Retina (tissue), 1 donor: ENCODE measurements at places on chromosomes 6 and 20.
A peak's percentile ranks its signal among the peaks of the same experiment; 100 is the strongest.

DNA sequence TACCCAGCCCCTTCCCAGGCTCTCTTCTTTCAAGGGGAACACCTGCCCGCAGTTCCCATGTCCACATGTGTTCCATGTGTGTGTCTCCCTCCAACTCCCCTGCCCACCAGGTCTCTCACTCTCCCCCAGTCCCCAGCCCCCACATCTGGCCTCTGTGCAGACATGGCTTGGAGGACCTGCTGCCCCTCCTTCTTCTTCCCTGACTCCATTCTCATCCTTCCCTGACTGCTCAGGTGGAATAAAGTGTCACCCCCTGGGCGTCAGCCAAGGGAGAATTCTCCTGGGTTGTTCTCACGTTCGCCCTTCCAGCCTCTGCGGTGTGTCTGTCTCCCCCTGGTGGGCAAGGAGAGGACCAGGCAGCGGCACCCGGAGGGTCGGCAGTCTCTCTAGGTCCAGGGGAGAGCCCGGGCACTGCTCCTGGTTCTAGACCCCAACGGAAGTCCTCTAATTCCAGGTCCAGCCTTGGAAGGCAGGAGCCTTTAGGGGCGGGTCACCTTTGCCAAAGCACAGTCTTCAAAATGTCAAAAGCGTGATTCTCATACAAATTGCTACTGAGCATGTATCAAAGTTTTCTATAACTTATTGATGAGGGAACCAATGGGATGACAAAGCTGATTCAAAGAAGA, 50.5 kb downstream of the EBF4 start:
- peak; percentile 79 for DNase-seq

DNA sequence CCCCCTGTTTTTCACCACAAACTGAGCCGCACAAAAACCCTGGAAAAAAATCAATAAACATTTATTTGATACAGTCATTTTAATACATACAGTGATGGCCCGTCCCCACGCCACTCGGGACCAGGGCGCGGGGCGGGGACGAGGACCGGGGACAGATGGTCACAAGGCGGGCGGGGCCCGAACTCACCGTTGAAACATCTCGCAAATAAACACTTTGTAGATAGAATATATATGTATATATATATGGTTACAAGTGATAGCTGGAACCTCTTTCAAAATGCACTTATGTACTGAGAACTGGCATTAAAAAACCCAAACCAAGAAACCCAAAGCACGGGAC, 418 bp upstream of the UCKL1 start:
- no peak for DNase-seq

GRCh38 chr6:138239774-138240173, 21.5 kb upstream of the PBOV1 start:
- no peak for DNase-seq

- DNase-seq, result no peak
Observed at GRCh38 chr20:6680441-6680840, 87.0 kb upstream of the BMP2 start.

GRCh38 chr6:26411751-26412150, 9.7 kb downstream of the BTN3A1 start:
- DNase-seq, result no peak

DNA sequence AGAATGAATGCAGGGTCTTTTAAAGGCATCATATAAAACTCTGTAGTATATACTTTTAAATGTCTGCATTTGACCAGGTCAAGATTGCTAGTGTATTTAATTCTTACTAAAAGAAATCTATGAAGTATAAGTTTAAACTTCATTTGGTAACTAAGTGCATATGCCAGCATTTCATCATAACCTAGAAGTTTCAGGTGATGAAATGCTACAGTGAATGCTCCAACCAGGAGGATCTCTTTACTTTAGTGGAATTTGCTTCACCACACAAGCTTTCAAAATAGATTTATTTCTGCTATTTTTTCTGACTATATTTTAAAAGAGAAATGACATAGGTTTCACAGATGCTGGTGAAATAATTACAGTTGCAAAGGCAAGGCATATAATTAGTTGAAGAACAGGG, 141.9 kb downstream of the HIVEP2 start:
- no peak for DNase-seq

- no peak for DNase-seq
Observed at GRCh38 chr20:64116016-64116415, 8.7 kb upstream of the NPBWR2 start.

- DNase-seq, result no peak
Observed at GRCh38 chr20:19855416-19855815, 97.4 kb downstream of the RIN2 start.

DNA sequence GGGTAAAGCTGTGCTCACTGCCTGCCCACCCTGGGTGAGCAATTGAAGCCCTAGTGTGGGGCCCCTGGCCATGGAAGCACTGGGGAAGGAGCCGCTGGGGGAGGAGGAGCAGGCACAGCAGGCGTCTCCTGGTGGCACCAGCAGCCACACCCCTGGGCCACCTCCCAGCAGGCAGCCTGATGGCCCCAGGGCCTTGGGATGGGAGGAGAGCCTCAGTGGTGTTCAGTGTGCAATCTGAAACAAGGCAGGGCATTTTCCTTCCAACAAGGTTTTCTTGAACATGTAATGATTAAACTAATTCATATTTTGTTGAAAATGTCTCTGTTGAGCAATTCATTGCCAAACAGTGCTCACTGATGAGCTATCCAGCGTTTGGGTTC, 151.0 kb downstream of the ZDHHC14 start:
- DNase-seq, result no peak

DNA sequence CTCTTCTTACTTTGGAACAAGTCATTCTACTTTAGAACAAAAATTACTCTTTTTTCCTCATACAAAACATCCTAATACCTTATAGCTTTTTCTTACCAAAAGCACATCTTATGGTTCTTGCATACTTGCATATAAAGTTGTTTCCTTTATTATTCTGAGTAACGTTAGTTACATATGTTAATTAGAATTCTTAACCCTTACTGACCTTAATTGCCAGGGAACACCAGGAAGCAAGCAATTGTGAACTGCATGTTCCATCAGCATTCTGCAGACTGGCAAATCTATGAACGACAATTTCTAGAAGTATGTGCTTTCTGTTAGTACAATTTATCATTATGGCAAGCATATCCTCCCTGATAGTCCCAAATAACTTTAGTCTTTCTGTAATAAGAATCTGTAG, 831.0 kb downstream of the C6orf118 start:
- DNase-seq, result no peak

- peak; percentile 51 for DNase-seq
Observed at GRCh38 chr6:117555882-117556498, 46.3 kb downstream of the GOPC start.

DNA sequence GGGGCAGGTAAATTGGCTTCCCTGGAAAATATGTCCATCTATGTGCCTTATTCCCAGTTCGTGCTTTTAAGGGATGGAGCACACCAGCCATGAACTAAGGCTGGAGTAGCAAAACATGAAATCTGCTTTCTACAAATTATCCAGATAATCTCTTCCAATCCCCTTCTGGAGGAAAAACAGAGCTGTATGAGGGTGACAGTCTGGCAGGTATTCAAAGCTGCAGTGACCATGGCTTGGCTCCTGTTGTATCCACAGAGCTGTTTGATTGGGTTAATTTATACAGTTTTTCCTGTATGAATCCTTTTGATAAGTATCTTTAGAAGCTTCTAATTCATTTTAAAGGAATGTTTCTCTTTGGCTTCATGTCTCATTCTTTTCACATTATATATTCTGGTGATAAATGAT, 144.4 kb downstream of the AIG1 start:
- no peak for DNase-seq

DNA sequence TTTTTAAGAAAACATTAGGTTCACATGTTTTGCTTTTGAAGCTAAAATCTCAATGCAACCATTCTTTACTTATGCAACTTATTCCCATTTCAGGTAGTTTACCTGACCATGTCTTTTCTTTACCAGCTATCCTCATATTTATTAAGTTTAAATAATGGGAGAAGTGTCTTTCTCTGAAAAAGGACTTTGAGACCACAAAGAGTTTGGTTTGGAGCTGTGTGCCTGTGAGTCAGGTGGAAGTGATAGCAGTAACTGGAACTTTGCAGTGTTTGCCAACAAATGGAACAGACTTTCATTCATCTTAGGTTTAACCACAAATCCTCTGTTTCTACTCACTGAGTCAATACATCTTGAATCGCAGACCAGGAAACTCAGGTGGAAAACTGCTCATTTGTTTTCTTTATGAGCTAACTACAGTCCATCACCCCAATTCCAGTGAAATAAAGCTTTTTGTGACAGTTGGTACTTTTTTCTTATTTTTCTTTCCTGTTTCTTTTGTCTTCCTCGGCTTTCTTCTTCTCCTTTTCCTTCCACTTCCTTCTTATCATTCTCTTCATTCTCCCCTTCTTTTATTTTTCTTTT, 148.3 kb upstream of the RIN2 start:
- no peak for DNase-seq

GRCh38 chr6:3394671-3395070, 62.2 kb downstream of the SLC22A23 start:
- DNase-seq, result no peak

DNA sequence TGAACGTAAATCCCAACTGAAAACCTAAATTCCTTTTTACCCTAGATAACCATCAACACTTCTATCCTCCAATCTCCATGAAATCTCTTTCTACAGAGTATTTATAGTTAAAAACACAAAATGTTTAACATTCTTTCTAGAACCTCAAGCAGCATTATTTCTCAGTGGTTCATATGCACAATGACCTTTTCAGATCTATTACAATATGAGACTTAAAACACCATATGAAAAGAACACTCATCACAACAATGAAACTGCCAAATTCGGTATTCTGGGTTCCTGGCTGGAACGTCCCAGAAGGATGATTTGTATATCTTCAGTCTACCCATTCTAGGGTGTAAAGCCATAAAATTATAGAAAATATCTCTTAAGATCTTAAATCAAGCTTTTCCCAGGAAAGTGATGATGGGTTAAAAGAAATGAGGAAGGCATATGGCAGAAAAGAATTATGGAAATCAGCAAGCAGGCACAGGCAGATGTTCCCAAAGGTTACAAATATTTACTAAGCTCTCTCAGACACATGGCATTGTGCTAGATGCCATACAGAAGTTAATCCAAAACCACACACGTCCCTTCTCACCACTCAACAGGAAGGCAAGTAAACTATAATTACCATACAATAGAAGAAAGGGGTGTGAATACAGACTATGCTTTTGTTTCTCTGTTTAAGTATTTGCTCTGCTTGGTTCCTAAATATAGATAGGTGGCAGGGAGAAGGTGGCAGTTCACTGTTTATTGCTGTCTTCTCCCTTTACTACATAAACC, 118.0 kb downstream of the CHD6 start:
- DNase-seq, result no peak

DNA sequence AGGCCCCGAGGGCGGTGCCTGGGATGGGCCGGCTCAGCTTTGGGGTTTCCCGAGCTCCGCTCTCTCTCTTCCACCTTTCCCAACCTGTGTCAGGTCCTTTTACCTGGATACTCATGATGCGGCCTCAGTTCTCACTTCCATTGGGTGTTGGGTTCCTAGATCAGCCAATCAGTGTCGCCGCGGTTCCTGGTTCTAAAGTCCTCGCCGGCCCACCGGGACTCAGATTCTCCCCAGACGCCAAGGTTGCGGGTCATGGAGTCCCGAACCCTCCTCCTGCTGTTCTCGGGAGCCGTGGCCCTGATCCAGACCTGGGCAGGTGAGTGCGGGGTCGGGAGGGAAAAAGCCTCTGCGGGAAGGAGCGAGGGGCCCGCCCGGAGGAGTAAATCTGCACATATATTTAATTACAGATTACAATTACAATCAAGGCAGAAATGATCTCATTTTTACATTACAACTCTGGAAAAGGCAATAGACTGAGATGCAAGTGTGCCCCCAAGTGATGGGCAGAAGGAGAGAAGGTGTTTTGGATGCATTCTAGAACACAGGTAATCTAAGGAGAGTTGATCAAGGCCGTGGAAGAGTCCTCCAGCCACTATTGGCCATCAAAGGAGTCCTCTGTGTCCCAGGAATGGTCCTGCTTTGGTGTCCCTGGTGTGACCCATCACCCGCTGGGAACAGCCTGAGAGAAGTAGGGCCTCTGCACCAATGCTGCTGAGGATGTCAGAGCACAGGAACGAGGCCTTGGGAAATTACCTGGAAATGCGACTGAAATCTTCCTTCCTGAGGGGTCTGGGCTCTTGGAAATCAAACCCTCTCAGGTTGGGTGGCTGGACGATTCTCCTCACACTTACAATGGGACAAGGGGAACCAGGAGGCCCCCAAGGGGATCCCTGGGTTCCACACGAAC, 34.7 kb upstream of the MICB start:
- DNase-seq, result peak; percentile 89

GRCh38 chr6:73388800-73389512, 5.7 kb upstream of the DDX43 start:
- DNase-seq, result peak; percentile 82

DNA sequence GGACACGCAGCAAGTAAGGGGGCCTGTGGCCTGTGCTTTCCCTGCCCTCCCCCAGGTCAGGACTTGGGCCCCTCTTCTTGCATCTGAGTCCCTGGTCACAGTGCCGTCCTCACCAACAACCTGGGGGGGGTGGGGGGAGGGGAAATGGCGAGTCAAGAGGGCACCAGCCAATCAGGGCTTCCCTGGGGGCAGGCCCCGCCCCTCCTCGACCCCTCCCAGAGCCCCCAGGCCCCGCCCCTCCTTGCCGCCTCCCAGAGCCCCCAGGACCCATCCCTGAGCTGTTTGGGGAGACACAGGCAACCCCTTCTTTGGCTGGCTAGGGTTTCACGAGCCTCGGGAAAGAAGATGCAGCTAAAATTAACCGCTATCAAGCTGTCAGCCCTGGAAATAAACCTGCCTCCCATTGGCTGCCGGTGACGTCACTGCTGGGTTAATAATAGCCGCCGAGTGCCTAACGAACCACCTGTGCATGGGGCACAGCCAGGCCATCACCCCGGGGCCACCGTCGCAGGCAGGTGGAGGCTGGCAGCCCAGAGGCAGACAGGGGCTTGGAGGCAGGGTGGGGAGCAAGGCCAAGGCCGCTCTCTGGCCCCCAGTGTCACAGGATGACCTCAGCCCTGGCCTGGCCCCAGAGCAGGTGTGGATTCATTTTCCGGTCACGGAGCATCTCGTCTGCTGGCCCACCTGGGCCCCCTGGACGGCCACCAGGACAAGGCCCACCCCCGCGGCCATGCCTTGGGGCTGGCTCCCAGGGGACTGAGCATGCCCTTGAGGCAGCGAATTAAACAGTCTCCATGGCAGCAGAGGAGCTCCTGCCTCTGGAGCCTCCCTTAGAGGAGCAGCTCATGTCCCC, 3.2 kb upstream of the EEF1A2 start:
- peak; percentile 71 for DNase-seq

DNA sequence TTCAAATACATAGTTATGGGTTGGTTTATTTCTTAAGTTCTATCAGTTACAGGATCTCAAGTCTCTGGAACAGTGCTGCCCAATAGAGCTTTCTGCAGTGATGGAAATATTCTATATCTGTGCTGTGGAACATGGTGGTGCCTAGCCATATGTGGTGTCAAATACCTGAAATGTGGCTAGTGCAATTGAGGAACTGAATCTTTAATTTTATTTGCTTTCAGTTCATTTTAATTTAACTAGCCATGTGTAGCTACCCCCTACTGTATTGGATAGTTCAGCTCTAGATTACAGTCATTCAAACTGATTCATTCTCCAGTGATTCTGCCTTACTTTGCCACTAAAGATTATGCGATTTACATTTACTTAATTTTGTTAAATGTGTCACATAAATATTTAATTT, 503.2 kb downstream of the CDKAL1 start:
- no peak for DNase-seq

- no peak for DNase-seq
Observed at GRCh38 chr6:13303668-13304017, 24.7 kb downstream of the TBC1D7 start.

- DNase-seq, result no peak
Observed at GRCh38 chr20:5046656-5047339, 45.5 kb upstream of the SLC23A2 start.
